A673 (cell line): ENCODE measurements at places on chromosomes 1 and 21.

- DNase-seq, result peak; percentile 48
Measured at GRCh38 chr1:106063510-106063909, 993.0 kb upstream of the PRMT6 start.

DNA sequence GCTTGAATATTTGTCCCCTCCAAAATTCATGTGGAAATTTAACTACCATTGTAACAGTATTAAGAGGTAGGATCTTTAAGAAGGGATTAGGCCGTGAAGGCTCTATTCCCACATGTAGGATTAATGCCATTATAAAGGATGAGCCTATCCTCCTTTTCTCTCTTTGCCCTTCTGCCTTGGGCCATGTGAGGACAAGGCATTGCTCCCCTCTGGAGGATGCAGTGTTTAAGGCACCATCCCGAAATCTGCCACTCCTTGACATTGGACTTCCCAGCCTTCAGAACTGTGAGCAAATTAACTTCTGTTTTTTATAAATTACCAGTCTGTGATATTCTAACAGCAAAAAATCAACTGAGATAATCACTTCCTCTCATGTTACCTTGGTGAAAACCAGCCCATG is 124.4 kb downstream of the TOMM20 start:
- DNase-seq, result no peak

DNA sequence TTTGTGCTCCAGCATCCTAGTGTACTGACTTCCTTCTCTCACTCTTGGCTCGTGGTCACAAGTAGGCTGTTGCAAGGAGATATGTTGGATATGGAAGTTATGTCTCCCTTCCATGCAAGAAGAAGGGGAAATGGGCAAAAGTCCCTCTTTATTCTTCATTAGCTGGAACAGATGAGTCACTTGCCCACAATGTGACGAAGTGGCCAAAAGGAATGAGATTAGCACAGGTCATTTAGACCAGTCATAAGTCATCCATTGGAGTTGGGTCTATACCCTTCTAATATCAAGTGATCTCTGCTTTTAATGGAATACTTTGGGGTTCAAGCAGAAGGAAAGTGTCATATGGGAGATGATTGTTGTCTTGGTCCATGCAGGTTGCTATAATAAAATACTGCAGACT is 91.2 kb upstream of the NGF start:
- no peak for DNase-seq

- peak; percentile 86 for DNase-seq
Measured at GRCh38 chr1:156571919-156572662, at the start of gene IQGAP3. Gene IQGAP3, minus strand, starts transcription at chr1:156572565. Its CDS starts 36 bp downstream, at chr1:156572529.

DNA sequence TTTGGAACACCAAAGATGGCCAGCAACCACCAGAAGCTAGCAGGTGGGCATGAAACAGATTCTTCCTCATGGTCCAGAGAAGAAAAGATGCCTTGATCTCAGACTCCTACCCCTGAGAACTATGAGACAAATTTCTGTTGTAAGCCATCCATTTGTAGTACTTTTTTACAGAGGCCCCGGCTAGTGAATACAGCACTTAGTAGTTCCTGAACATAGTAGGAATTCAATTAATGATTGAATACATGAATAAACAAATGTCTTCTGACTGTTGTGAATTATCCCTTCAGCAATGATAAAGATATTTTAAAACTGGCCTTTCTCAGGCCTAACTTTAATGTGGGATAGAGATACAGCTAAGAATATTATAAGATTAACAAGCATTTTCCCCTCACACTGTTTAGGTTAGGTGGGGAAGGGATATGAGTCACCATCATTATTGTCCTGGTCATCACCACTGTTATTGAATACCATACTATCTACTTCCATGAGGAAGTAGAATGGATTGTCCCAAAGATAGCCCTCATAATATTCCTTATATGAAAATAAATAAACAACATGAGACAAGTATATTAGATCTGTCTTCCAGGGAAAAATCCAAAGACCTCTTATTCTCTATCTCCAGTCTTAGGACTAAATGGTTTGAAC is 51.4 kb downstream of the ADCY10 start:
- DNase-seq, result no peak

DNA sequence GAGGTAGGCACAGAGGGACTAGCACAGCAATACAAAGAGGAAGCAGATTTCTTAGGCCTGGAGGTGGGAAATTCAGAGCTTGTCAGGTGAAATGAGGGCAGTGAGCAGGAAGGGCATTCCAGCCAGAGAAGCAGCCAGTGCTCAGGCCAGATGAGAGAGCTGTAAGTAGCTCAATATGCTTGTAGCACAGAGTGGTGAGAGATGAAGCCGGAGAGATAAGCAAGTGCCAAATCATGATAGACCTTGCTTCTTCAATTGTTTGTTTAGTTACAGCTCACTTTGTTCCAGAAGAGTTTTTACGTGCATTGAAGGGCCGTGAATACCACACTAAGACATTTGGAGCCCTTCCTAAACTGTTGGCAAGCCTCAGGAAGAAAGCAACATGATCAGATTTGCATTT is 42.0 kb upstream of the ADAMTS1 start:
- no peak for DNase-seq

GRCh38 chr1:180888870-180889269 is 23.8 kb upstream of the KIAA1614 start:
- DNase-seq, result no peak

GRCh38 chr1:87240661-87241285 is 87.9 kb upstream of the LMO4 start:
- DNase-seq, result peak; percentile 4

DNA sequence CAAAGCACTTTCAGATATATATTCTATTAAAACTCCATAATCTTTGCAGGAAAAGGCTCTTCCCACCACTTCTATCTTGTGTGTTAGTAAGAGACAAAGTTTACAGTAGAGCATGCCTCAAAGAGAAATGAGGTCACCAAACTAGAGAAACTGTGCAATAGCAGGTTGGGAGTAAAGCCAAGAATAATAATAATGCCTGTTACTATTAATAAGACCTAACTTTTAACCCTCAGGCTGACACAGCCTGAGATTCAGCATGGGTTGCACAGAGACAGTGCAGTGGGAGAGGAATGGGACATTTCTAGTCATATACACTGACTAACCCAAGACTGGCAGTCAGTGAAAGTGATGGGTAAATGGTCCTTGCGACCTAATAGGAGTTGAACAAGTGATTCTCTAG is 320.2 kb upstream of the NFIA start:
- DNase-seq, result no peak

- DNase-seq, result no peak
Measured at GRCh38 chr1:110879758-110880606, 7.0 kb downstream of the CD53 start.

GRCh38 chr1:197320991-197321531 is 53.0 kb downstream of the CRB1 start:
- DNase-seq, result no peak

GRCh38 chr1:68217060-68217554 is 15.2 kb downstream of the WLS start:
- no peak for DNase-seq

DNA sequence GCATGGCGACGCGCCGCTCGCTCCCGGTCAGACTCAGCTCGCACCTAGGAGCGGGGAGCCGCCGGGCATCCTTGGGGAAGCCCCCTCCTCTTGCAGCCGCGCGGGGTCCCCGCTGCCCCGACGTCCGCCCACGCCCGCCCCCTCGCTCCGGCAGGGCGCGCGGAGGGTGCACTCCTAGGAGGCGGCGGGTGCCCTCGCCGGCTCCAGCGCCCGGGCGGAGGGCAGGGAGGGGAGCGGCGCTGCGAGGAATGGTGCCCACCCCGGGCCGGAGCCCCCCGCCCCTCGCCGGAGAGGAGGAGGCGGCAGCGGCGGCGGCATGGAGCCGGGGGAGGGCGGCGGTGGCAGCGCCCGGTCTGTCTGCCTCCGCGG is 488 bp downstream of the FAM78B start:
- DNase-seq, result no peak

DNA sequence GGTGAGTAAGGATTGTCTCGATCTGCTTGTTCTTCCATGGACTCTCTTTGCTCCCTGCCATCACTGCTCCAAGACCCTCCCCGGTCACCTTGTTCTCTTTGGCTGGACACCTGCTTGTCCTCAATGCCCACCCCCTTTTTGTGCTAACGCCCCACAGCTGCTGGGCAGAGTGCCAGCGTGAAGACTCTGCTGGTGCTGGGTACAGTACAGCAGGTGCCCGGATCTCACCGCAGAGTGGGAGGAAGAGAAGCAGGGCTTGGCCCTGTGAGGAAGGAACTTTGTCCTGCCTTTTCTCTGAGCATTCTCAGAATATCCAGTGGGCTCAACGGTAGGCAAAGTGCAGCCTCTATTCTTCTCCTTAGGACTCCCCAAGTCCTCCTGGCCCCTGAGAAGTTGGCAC is 90.1 kb downstream of the PLXNA2 start:
- DNase-seq, result no peak

GRCh38 chr1:5939271-5940170 is 52.7 kb downstream of the NPHP4 start:
- no peak for DNase-seq

DNA sequence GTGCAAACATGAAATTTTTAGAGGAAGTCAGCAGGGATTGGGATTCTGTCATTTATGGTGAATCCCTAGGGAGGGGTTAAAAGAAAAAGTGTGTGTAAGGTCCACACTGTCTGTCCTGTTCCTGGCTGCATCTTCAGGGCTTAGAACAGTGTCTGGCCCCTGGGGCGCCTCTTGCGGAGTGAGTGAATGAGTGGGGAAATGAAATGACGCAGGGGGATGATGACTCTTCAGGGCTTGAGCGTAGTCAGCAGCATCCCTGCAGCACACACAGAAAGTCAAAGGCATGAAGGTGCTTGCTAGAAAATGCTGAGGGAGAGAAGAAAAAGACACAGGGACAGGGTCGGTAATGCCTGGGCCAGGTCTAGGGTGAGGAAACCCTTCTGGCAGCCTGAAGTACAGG is 57.8 kb downstream of the PGBD5 start:
- no peak for DNase-seq

- no peak for DNase-seq
Measured at GRCh38 chr1:181630838-181631237, 147.5 kb downstream of the CACNA1E start.

DNA sequence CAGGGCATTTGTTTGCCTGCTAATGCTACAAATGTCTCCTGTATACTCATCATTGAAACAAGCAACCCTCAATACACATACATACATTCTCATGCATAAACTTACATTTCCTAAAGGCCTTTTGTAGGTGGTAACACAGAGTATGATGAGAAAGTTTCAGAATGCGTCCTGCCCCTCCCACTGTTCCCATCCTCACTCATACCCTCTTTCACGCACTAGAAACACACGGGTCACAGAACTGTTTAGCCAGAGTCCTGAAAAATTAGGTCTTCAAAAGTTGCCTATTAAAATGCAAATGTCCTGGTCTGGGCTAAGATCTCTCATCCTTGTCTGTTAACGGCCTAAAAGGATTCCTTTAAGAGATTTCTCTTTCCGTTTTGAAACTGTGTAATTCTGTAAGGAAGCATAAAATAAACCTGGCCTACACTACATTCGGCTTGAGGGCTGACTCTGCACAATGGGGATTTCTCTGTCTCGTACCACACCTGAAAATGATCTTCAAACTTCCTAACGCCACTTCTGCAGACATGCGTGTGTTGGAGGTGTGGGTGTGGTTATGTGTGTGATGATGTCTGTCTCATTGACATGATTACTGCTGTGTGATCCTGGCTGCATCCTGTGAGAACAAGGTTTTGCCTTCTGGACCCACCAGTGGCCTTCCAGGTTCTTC is 5.3 kb upstream of the FCER1A start:
- no peak for DNase-seq

DNA sequence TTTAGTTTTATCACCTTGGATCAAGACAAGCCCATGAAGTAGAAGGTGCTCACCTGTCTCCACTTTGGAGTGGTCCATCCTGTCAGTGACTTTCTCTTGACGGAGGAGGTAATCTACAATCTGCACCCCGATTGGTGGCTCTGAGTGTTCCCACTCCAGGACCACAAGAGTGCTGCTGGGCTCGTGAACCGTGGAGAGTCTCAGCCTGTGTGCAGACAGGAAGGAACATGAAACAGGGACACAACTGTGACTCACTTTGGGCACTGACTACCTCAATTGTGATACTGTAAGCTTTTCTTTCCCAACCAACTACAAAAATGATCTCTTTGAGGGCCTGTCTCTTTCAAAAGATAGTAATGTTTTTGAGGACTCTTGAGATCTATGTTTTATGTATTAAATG is 280.2 kb downstream of the ASTN1 start:
- DNase-seq, result no peak

- DNase-seq, result no peak
Measured at GRCh38 chr1:59308839-59309238, 11.9 kb downstream of the FGGY start.

DNA sequence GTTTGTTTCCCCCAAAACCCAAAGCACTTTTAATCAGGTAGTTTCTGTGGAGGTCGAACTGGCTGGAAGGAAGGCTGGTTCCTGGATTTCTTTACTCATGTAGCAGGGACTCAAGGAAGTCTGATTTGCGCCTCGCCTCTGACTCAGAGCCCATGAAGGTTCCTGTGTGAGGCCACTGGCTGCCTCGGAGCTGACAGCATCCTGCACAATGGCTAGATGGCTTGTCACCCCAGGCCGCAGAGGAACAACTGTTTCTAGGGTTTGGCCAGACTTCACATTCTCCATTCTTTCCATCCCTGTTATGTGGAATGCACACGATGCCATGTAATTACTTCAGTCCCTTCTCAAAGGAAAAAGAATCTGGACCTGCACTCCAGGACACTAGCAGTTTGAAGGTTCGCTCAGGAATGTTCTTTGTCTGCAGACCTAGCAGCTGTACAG is 39.1 kb upstream of the PRSS38 start:
- no peak for DNase-seq

DNA sequence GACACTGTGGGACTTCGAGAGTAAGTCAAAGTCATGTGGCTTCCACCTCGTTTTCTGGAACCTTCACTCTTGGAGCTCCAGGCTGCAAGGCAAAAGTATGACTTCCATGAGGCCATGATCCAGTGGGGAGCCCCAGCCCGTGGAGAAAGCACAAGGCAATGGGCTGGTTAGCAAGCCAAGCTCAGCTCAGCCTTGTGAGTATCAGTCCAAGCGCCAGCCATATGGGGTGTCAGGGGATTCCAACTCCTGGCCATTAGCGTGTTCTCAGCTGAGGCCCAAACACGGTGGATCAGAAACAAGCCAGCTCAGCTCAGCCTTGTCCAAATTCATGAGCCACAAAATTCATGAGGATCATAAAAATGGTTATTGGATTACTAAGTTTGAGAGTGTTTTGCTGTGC is 261.0 kb downstream of the RHOU start:
- DNase-seq, result no peak

DNA sequence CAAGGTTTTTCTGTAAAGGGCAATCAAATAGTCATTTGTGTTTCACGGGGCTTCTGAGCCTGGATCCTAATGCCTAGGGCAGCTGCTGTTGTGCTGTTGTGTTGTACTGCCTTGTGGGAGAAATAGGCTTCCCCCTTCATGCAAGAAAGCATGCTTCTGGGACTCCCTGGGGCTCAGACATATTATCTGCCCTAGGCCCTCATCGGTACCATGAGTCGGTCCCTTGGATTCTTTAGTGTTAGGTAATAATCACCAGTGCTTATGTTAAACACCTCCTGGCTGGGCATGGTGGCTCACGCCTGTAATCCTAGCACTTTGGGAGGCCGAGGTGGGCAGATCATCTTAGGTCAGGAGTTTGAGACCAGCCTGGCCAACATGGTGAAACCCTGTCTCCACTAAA is 245.9 kb downstream of the TNR start:
- DNase-seq, result no peak
